ENCODE measurements at places on chromosomes 11 and 22.

- DNase-seq, result no peak
Observed at GRCh38 chr22:17874231-17874905, 100.1 kb upstream of the BID start.

DNA sequence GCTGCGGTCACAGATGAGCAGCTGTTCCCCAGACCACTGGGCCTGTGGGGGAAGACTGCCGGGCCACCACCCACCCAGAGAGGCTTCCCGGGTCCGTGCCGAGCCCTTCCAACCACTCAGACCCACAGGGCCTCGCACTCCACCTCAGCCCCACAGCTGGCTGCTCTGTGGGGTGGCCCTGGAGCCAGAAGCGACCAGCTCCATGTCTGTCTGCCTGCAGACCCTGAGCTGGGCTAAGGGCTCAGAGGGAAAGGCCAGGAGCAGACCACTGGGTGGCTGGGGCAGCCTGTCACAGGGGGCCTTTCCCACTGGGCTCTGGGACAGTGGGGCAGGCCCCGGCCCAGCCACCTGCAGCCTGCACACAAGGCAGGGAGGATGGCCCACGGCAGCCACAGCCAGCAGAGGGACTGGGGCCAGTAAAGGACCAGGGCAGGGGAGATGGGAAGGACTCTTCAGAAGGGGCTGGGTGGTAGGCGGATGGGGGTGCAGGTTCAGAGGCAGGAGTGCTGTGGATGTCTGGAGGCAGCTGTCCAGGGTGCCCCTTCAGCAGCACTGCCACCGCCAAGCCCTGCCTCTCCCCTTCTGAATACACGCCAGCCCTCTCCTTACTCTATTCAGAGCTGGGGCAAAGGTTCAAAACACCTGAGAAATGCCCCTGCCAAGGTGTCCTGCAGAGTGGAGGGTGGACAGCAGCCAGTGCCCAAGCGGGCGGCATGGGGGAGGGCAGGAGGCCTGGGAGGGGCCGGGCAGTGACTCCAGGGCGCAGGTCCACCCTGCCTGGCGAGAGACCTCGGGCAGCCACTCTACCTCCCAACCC is 32.2 kb downstream of the GNB1L start:
- no peak for DNase-seq

GRCh38 chr11:8204596-8204995 is 35.8 kb upstream of the RIC3 start:
- no peak for DNase-seq

GRCh38 chr11:69156673-69157155 is 979 bp downstream of the SMIM38 start:
- DNase-seq, result no peak

- no peak for DNase-seq
Observed at GRCh38 chr11:129815596-129816461, at the start of gene TMEM45B. TMEM45B (plus strand) TSS chr11:129815848; CDS start chr11:129852483, 36,635 bp downstream.

DNA sequence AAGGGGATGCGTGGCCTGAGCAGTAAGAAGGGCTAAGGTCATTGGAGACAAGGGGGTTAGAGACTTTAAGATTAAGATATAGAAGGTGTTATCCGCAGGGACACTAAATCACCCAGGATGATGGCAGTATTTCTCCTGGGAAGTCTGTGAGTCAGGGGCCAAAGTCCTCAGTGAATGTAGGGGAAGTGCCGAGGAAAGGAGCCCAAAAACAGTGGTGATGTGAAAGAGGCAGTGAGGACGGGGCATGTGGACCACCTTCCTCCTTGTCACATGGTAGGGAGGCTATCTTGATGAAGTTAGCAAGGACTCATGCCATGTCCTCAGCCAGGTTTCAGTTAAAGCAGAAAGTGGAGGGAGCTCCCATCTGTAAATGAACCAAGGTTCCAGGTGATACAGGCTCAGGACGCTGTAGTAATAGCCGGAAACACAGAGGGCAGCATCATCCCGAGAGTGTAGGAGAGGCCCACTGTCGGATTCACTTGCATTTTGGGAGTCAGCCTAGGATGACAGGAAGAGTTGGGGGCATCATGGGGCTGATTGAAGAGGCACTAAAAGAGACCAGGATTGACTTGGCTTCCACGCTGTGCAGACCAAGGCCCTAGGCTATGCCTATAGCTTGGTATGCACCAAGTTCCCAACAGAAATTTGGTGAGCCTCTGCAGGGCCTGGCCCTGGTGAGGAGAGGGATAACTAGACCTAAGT is 33.5 kb downstream of the WEE1 start:
- no peak for DNase-seq

DNA sequence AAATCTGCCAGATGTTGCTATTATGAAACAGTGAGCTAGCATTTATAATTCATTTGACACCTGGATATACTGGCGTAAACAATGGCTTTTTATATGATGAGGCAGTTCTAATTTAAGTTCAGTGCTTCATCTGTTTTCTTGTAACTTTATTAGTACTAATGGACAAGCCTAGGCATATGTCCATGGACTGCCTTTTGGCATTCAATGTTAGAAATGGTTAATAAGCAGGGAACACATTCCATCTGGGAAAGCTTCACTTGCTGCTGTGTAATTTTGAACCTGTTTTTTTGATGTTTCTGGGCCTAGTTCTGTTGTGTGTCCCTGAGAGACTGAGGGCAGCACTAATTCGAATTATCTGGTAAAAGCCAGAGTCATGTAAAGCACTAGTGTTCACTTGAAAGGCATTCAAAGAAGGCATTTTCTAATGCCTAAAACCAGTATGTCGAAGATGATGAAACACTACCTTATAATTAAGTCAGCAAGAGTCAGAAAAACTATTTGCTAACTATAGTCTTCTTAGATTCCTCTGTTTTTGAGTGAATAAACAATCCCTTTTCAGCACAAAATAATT is 138.5 kb downstream of the SWAP70 start:
- DNase-seq, result no peak

GRCh38 chr11:11789735-11790369 is 51.9 kb upstream of the USP47 start:
- DNase-seq, result no peak

DNA sequence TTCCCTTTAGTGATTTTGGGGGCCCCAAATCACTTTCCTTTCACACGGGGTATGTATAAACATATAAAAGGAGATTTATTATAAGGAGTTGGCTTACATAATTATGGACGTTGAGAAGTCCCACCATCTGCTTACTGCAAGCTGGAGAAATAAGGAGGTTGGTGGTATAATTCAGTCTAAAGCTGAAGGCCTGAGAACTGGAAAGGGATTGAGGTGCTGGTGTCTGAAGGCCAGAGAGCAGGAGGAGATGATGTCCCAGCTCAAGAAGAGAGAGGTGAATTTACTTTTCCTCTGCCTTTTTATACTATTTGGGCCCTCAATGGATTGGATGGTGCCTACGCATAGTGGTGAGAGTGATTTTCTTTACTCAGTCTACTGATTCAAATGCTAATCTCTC is 1.3 kb upstream of the ZNF202 start:
- DNase-seq, result no peak

DNA sequence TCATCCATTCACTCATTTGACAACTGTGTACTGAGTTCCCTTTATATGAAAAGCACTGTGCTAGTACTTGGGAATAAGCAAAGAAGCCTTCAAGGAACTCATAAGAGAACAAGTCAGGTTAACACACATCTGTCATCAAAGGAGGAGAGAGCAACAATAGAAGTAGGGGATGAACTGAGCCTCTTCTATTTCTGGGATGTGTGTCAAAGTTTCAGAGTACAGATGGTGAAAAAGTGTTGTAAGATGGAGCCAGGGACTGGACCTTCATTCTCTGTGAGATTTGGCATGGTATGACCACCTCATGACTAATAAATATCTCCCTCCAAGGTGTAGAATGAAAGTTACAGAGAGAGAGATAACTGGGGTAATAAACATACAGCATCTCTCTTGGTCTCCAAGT is 349.8 kb upstream of the PLET1 start:
- no peak for DNase-seq
